ENCODE measurements at places on chromosomes 2 and 18.

DNA sequence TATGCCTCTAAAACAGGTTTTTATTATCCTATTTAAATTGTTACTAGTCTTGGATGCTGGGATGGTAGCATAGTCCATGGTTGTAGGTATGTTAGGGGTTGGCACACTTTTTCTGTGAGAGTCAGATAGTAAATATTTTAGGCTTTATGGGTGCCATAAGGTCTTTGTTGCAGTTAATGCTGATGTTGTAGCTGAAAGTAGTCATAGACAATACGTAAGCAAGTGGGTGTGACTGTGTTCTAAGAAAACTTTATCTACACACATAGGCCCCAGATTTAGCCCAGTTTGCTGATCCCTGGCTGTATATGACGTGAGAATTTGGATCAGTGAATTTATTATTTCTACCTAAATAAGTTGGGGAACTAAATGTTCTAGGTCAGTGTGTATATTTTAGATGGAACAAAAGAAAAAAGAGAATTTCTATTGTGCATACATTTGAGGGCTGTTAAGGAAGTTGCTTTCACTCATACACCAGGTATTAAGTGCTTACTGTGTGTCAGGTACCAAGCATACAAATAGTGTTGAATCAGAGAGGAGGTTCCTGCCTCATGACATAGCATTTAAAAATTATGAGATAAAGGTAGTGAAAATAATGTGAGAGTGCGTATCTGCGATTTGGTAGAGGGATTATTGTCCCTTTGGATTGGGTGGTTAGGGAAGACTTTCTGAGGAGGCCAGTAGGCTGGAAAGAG, 39.4 kb downstream of the AGFG1 start:
- no peak for DNase-seq

DNA sequence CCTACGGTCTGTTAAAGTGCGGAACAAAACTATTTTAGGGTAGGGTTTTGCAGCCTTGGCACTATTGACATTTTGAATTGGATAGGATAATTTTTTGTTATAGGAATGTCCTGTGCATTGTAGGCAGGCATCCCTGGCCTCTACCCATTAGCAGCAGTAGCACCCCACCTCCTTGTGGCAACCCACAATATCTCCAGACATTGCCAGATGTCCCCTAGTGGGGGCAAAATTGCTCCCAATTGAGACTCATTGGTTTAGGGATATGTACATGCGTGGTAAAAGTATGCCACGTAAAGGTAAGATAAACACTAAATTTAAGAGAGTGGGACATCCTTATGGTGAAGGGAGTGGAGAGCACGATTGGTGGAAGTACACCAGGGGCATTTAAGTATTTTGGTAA, 4.6 kb downstream of the MIB1 start:
- no peak for DNase-seq

DNA sequence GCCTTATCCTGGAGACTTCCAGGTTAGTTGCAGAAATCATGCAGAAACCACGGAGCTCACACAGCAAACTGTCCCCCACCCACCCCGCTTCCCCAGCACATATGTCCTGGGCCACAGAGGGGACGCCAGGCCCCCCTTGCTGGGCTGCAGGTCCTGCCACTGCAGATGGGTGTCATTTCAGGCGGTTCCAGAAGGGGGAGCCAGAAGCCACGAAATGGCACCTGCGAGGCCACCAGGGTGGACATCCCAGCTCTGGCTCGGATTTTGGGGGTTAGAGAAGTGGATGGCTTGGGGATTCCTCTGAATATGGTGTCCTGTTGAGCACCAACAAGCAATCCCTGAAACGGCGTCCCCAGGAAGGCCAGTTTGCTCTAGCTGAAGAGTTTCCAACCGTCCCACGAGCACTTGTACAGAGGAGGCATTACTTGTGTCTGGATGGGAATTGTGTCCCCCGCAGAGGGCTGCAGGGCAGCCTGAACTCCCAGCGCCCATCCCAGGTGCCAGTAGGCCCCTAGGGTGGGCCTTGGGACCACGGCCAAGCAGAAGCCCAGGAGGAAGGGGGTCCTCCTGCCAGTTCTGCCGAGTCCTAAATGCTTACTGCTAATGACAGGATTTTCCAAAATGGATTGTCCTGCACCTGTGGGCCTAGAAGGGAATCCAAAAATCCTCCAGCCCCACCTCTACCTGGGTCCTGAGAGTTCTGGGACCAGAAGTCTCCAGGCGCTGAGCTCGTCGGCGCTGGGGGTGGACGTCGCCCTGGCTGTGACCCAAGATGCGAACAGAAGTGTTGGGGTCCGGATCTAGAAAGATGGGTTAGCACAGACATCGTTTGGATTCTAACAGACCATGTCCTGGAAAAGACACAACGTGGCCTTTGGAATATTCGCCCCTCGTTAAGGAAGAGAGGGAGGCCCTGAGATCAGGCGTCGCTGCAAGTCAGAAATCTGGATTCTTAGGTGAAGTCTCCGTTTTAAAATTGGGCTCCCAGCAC, 14.6 kb upstream of the NFATC1 start:
- DNase-seq, result no peak

GRCh38 chr2:19367326-19367725, 8.9 kb upstream of the OSR1 start:
- DNase-seq, result no peak

DNA sequence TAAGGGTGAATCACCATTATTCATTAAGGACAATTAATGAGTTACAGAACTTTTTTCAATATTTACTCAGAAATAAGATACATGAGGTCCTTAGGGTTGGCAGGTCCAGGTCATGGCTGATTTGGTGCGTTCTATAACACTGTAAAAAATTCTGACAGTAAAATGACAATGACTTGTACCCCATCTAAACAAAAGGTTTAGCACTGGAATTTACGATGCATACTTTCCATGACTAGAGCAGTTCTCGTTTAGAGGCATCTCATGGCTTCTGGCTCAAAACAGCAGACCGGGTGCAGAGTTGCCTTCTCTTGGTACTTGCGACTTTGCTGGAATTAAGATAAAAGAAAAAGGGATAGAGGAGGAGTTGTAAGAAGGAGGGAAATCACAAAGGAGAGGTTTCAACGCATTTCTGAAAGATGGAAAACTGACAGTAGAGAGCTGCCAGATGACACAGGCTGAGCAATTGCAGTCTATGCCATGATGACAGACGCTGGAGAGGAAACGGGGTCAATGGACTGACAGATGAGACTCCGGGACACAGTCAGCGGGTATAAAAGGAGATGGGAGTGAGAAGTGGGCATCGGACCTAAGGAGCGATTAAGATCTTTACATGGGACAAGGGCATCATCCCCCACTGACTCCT, 4.1 kb upstream of the CYS1 start:
- DNase-seq, result no peak

DNA sequence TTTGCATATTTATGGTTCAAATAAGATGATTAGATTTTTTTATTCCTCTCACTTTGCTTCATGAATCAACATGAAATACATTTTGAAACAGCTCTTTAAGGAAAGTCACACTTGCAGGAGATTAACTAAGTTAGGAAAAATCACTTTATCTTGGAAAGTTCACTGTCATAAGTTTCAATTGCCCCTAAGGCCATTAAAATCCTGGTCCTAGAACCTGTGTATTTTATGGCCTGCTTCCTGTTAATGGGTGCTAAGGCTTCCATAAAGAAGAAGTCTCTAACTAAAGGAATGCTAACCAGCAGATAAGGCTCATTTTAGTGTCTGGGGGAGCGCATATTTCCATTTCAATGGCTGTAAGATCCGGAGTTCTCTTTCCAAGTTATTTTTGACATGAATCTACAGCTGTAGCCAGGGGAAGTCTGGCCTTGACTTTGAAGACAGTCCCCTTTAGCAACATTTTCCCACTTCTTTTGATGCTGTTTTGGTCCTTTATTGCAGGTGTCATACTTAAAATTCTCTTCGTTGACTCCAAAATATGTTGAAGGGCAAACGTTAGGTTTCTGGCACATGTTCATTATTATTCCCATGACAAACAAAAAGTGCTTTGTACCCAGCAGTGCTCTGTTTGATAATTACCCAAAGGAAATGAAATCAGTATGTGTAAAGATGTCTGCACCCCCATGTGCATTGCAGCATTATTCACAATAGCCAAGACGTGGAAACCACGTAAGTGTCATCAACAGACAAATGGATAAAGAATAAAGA, 34.4 kb upstream of the SH3BP4 start:
- DNase-seq, result no peak

DNA sequence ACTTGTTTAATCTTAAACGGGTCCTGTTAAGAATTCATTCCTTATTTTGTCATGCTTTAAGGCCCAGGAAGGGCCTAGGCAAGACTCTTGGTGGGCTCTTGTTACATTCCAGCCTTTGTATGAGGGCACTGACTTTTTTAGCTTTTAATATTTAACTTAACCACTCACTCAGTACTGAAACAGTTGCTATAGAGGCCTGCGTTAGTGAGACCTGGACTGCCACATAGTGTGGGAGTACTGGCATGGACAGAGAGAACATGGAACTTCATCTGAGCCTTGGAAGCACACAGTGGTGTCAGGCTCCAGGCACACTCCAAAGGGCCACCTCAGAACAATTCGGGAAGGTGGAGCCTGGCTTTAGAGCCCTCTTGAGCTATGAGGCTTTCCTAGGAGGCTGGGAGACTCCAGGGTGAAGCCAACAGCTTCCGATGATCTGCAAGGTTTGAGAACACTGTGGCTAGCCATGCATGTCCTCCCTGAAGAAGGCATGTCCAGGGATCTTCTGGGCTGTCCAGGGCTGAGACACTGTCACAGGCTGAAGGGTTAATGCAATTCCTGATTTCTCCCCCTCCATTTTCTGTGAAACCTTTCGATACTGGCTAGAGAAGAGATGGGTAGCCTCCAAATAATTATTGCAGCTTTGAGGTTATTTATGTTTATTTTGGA, 155.4 kb upstream of the ACAA2 start:
- DNase-seq, result no peak

DNA sequence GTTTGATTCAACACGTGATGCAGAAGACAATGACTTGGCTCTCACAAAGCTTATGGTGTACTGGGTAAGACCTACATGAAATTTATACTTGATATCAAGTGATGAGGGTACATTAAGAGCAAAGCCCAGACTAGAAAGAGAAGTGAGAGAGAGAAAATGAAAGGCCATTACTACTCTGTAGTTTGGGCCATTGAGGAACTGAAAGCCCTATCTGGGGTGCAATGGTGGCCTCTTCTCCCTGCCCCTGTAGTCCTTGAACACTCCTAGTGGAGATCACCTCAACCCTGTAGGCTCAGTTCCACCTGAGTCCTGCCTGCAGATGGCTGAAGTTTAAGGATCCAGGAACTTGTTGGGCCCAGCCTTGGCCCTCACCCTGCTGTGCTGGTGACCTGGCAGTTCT, 569.8 kb upstream of the MEX3C start:
- DNase-seq, result no peak

GRCh38 chr2:85089585-85089984, 43.6 kb upstream of the TCF7L1 start:
- DNase-seq, result no peak

GRCh38 chr2:239106314-239106908, 258.5 kb downstream of the TWIST2 start:
- no peak for DNase-seq

- DNase-seq, result no peak
These were observed 204.4 kb downstream of the MCFD2 start for GRCh38 chr2:46711156-46711555.

DNA sequence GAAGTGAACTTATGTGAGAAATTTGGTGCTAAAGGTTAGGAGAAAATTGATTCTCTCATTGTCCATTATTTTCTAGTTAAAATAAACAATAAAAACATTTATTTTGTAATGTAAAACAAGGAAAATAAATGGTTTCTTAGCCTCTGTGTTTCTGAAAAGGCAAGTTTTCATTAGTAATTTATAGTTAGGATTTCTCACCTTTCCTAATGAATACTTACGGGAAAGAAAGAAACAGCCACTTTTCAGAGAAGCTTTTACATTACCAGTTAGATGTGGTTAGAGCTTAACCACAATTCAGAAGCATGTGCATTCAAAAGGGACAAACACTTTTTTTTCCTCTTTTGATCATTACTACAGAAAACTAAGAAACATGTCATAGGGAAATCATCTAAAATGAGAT, 18.8 kb downstream of the NEMP2 start:
- no peak for DNase-seq

DNA sequence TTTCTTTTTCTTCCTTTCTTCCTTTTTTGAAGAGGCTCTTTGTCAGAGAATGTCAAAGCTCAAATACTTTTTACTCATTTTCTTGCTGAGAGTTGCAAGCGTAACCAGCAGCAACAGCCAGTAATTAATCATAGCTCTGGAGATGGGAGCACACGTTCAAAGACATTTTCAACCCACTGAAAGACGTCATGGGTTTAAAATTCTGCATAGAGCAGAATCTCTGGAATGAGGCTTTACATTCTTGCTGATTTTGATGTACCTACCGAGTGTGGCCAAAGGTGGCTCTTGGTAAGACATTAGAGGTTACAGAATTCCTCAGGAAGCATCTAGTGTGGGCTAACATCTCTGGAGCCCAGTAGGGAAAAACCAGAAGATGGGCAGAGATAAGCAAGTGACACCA, 292.5 kb downstream of the MTX2 start:
- DNase-seq, result no peak

DNA sequence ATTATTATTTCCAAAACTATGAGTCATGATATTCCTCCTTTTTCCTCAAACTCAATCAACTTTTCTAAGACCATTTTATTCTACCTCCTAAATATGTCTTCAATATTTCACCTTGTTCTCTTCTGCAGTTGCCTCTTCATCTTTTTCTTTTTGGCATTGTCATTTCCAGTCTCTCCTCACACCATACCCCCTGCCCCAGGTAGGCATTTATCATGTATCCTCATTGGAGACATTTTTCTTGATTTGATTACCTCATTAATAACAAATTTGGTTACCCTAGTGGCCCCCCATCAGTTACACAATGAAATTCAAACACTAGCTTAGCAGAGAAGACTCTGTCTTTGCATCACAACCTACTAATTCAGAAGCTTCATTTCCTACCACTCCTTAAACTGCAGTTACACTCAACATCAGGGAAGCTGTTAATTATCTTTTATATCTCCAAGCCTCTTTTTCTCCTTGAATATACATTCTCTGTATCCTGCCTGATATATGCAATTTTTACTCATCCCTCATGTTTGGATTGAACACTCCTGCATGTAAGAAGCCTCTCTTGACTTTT, 133.0 kb downstream of the IKZF2 start:
- no peak for DNase-seq

- no peak for DNase-seq
These were observed 4.3 kb downstream of the REL start for GRCh38 chr2:60885683-60886082.

DNA sequence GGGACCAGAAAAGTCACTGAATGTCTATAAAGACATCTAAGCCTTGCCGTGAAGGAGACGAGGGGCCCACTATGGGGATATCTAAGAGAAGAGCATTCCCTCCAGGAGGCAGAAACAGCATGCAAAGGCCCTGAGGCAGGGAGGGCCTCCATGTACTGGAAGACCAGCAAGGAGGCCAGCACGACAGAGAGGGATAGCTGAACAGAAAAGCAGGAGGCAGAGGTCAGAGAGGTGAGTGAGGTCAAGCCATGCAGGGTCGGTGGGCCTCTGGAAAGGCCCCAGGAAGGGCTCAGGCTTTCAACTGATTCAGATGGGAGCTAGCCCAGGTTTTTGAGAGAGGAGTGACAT, 5.7 kb downstream of the TRABD2A start:
- no peak for DNase-seq
